Amniotic stem cell (primary cell): ENCODE measurements at places on chromosomes 13 and 19.

GRCh38 chr13:27171244-27171826 is at the start of gene USP12:
Gene USP12, minus strand, starts transcription at chr13:27171811. Its CDS starts 172 bp downstream, at chr13:27171639.
- DNase-seq, result peak; percentile 3

DNA sequence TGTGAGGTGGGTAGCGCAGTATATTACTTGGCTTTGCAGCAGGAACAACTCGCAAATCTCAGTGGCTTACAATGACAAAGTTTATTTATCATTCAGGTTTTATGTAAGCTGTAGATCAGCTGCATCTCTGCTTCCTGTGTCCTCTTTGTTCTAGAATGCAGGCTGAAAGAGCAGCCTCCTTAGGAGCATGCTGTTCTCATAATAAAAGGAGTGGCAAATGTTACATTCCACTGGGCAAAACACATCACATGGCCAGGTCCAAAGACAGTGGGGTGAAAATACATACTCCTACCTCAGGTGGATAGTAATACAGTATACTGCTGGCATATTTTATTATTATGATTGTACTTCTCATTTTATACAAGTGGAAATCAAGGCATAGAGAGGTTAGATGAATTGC is 1.2 kb upstream of the CSNK1A1L start:
- DNase-seq, result no peak

- DNase-seq, result peak; percentile 38
These were observed 298.8 kb downstream of the SHISA2 start for GRCh38 chr13:25752957-25753551.

DNA sequence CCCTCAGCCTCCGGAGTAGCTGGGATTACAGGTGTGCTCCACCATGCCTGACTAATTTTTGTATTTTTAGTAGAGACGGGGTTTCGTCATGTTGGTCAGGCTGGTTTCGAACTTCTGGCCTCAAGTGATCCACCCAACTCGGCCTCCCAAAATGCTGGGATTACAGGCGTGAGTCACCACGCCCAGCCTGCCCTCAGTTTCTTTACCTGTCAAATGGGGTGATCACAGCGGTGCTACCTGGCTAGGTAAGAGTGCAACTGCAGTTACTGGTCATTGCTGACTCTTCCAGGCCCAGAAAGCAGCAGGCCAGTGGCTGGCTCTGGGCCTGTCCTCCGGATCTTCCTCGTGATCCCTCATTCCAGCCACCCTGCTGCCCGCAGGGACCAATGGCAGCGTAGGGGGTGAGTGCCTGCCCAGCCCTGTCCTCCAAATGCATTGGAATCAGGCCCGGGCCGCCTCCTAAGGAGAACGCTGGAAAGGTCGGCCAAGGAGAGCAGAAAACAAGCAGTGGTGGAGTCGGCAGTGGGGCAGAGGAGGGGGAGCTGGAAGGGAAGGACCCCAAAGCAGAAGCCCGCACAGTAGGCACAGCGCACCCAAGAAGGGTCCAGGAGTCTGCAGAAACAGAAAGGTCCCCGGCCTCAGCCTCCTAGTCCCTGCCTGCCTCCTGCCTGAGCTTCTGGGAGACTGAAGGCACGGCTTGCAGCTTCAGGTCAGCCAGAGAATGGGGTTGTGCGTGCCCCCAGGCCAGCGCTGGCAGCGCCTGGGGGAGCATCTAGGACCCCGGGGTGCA is 1.8 kb upstream of the SLC27A1 start:
- DNase-seq, result no peak

- peak; percentile 25 for DNase-seq
These were observed 14.0 kb upstream of the ATP8B3 start for GRCh38 chr19:1825909-1826556.

- peak; percentile 16 for DNase-seq
These were observed 141.6 kb upstream of the RFC3 start for GRCh38 chr13:33676045-33676989.

GRCh38 chr13:113161433-113161832 is 3.0 kb downstream of the PROZ start:
- no peak for DNase-seq

- no peak for DNase-seq
These were observed 56.8 kb downstream of the POLR1D start for GRCh38 chr13:27678306-27679040.

GRCh38 chr19:1019980-1020867 is 699 bp downstream of the TMEM259 start:
- no peak for DNase-seq

- DNase-seq, result no peak
These were observed 523.2 kb downstream of the KLF12 start for GRCh38 chr13:73610799-73611592.

GRCh38 chr13:112159575-112160547 is 92.9 kb downstream of the SOX1 start:
- no peak for DNase-seq

GRCh38 chr13:48258430-48258829 is 25.4 kb downstream of the ITM2B start:
- no peak for DNase-seq

- DNase-seq, result no peak
These were observed at the start of gene GPR183 for GRCh38 chr13:99307247-99307646. Gene GPR183, minus strand, starts transcription at chr13:99307399. Its CDS starts 11,254 bp downstream, at chr13:99296145.

- no peak for DNase-seq
These were observed 55.4 kb downstream of the KCTD12 start for GRCh38 chr13:76830805-76831204.

DNA sequence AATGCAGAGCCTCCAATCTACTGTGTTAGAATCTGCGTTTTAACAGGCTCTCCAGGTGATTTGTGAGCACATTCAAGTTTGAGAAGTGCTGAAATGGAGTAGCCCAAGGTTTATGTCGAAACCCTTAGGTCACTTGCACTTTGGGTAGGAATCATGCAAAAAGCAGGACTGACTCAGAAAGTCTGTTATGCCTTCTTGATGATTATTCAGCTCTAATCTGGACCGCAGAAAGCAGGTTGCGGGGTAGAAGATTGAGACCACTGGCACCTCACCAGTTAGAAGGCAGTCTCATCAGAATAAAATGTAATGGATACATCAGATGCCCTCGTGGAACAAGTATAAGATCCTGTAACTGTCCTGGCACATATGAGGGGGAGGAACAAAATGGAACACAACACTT is 326.3 kb downstream of the DCLK1 start:
- DNase-seq, result no peak

DNA sequence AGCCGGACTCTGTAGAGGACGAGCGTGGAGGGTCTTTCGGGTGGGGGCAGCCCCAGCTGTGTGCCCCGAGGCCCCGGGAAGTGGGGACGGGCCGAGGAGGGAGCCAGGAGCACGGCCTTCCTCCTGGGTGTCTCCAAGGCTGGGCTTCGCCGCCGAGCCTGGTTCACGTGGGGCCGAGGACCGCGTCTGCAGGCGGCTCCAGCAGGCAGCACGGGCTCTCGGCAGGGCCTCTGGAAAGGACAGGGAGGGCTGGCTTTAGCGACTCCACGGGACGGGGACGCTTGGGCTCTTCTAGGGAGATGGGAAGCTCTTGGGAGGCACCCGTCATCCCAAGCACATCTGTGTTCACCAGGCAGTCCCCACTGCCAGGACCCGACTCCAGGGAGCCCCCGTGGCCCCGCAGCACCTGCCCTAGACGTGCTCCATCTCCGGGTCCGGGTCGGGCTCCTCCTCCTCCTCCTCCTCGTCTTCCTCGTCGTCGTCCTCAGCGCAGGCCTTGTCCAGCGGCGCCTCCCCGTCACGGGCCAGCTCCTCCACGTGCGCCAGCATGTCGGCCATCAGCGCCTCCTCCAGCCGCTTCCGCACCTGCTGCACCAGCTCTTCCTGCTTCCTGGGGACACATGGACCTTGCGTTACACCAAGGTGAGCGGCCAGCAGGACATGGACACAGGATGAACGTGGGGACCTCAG is 9.9 kb upstream of the MEX3D start:
- no peak for DNase-seq

- DNase-seq, result no peak
These were observed 724.9 kb upstream of the MIR17HG start for GRCh38 chr13:90622541-90622940.

DNA sequence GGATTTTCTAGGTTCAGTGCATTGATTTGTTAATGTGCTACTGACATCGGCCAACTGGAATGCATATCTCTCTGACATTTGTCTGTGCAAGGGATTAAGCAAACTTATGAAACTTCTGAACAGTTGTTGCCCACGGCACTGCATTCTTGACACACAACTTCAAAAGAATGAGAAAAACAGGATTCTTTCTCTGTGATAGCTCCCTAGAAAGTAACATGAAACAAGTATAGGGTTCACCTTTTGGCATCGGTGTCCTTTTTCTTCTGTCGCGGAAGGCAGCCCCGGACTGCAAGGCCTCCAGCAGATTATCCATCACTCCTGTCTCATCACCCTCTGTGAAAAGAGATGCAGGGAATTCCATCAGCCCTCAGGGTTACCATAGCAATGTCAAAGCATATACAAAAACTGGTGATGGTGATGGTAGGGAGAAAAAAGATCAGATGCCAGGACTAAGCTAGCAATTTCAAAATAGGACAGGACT is 389.2 kb downstream of the DIAPH3 start:
- DNase-seq, result no peak

DNA sequence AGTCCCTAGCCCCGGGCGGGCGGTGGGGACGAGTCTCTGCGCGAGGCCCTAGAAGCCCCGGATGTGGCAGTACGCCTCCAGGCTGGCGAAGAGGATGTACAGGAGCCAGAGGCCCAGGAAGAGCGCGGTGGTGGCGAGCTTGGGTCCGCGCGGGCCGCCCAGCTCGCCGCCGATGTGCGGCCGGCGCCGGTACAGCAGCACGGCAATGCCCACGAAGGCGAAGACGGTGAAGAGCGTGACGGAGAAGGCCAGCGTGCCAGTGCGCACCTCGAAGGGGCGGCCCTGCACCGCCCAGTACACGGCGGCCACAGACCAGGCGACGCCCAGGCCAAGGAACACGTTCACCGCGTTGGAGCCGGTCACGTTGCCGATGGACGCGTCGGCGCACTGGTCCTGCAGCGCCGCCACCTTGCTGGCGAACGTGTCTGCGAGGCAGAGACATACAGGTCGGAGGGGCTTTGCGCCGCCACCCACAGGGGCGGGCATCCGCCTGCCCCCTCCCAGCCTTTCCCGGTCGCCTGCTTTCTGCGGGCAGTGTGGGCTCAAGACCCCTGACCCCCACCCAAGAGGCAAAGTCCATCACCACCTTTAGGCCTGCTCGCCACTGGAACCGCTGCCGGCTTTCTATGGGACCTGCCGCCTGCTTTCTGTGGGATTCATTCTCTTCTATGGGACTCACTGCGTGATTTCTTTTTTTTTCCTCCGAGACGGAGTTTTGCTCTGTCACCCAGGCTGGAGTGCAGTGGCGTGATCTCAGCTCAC is 10.9 kb upstream of the MEIS3 start:
- no peak for DNase-seq

- no peak for DNase-seq
These were observed 38.9 kb downstream of the CAPN12 start for GRCh38 chr19:38705197-38706019.

- no peak for DNase-seq
These were observed 34.0 kb downstream of the GPC6 start for GRCh38 chr13:93260591-93260990.

DNA sequence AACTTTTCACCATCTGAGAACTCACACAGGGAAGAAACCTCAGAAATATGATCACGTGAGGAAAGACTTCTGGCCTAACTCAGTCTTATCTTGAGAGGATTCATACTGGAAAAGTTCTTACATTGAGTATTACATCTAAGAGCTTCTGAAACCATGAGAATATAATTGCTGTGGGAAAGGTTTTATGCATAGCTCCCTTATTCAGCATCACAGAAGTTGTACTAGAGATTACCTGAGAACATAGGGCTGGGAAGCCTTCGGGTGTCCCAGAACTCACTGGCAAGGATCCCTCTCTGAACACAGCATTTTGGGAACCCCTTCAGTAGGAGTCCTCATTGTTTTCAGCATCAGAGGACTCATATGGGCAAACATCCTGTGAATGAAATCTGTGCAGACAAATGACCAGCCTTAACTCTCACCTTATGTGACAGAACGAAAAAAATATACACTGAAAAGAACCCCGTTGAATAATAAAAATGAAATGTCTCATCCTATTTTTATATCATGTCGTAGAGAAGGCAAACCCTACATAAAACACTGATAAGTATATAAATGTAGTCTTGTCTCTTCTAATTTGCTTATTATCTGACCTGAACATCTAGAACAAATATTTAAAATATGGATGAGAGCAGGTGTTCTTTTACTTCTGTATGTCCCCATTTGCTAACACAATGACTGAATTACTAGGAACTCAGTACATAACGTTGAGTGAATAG is 14.2 kb downstream of the ZNF274 start:
- no peak for DNase-seq

DNA sequence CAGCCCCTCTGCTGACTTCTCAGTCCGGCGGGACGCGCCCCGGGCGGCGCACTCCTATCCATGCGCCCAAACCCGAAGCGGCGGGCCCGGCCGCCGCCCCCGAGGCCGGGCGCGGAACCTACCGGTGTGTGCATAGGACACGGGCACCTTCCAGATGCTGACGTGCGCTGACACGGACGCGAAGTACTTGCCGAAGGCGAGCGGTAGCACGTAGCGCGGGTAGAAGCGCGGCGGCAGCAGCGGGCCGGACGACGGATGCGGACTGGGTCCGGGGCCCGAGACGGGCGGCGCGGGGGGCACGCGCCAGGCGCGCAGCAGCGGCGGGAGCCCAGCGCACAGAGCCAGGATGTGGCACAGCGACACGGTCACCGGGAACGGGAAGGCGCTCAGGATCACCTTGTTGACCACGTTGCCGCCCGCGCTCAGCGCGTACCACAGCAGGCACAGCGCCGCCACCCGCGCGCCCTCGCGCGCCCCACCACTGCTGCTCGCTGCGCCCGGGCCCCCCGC is 338 bp downstream of the SLC35E1 start:
- DNase-seq, result no peak

DNA sequence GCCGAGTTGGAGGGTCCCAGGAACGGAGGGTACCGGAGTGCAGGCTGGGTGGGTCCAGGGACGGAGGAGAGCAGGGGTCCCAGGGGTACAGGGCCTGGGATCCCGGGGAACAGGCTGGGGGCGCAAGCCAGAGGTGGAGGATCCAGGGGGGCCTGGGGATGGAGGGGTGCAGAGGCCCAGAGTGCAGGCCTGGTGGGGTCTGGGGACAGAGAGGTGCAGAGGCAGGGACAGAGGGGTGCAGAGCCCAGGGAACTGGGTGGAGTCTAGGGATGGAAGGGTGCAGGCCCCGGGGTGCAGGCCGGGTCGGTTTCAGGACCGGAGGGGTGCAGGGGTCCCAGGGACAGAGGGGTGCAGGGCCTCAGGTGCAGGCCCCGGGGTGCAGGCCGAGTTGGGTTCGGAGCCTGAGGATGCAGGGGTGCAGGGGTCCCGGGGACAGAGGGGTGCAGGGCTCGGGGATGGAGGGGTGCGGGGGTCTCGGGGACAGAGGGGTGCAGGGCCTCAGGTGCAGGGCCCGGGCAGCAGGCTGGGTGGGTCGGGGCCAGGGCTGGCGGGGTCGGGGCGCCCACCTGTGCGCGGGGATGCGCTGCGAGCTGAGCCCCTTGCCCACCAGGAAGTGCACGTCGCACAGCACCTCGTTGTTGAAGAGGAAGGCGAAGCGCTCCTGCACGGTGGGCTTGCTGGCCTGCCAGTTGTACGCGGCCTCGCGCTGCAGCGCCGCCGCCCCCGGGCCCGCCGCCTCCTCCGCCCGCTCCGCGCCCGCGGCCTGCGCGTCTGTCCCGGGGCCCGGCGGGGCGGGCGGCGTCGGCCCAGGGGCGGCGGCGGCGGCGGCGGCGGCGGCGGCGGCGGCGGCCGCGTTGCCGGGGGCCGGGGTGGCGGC is 545 bp downstream of the BTBD2 start:
- no peak for DNase-seq
